CD4-positive, alpha-beta memory T cell (primary cell): ENCODE measurements at places on chromosomes 3 and 15. TPM values are rescaled to one million over a fixed set of nuclear protein-coding genes. Genes with fewer than 3 reads are reported as not detected.

DNA sequence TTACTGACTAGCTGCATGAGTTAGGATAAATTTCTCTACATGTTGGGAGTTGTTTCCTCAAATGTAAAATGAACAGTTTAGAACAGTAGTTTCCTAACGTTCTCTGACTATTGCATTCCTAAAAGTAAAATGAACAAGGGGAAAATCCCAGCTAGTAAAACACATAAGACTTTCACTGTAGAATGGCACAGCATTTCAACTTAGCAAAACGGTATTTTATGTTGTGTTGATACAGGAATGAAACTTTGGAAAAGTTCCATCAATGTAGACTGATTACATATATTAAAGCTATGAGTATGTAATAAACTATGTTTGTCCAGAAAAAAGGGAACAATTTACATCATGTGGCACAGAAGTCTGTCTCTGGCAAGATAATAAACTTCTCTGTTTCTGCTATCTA lies 297.4 kb upstream of the EPHA3 start:
- no peak overlapping the region for H3K4me3 ChIP-seq
- no peaks in the 10 kb centered on the region for H3K27me3 ChIP-seq
- H3K4me1 ChIP-seq = no peaks in the 10 kb centered on the region
- no peak overlapping the region for H3K27ac ChIP-seq

DNA sequence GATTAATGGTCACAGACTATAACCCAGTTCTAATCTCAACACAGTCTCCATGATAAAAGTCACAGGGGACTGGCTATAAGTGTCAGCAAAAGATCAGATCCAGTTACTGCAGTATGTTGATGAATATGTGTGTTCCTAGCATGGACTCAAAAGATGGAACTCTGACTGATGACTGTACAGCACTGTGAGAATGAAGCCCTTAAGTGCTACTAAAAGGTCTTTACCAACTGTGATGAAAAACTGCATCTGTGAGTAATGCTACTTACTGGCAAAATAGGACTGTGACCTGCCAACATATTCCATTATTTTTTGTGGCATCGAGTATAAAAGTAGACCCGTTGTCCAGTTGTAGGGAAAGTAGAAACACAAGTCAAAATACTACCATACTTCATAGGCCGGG lies 284.2 kb downstream of the ROBO2 start:
- no peak overlapping the region for H3K4me3 ChIP-seq
- no peak for DNase-seq
- no peaks in the 10 kb centered on the region for H3K4me1 ChIP-seq
- H3K27me3 ChIP-seq = no peaks in the 10 kb centered on the region
- H3K27ac ChIP-seq = no peak overlapping the region

- peak within 1 kb of the TSS; percentile 75 for H3K27ac ChIP-seq
- peak within 1 kb of the TSS; percentile 63 for H3K4me3 ChIP-seq
- peaks cover 11% of the 10 kb centered on the region for H3K36me3 ChIP-seq
- no peaks in the 10 kb centered on the region for H3K27me3 ChIP-seq
- peak; percentile 82 for DNase-seq
Measured at GRCh38 chr3:151203051-151203420, at the start of gene GPR171. TSS of gene GPR171 (minus strand) at chr3:151203216. CDS start at chr3:151199386, 3,830 bp downstream.

DNA sequence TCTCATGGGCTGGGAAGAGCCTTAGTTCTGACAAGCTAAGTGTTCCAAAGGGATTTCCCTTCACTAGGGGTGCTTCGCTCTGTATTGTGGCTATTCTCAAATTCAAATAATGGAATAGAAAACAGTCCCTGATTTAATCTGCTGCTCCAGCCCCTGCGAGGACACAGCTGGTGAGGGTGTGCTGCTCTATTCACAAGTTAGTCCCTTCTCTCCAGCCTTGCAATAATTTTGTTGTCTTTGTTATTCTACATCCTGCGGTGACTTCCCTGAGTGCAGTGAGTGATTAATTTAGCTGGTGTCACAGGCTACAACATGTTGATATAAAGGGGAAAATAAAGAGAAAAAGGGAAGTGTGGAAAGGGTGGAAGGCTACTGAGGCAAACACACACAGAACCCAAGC lies 180.5 kb upstream of the VEPH1 start:
- no peaks in the 10 kb centered on the region for H3K27me3 ChIP-seq
- H3K36me3 ChIP-seq = no peaks in the 10 kb centered on the region
- no peak for DNase-seq
- H3K27ac ChIP-seq = no peak overlapping the region
- no peaks in the 10 kb centered on the region for H3K4me1 ChIP-seq

DNA sequence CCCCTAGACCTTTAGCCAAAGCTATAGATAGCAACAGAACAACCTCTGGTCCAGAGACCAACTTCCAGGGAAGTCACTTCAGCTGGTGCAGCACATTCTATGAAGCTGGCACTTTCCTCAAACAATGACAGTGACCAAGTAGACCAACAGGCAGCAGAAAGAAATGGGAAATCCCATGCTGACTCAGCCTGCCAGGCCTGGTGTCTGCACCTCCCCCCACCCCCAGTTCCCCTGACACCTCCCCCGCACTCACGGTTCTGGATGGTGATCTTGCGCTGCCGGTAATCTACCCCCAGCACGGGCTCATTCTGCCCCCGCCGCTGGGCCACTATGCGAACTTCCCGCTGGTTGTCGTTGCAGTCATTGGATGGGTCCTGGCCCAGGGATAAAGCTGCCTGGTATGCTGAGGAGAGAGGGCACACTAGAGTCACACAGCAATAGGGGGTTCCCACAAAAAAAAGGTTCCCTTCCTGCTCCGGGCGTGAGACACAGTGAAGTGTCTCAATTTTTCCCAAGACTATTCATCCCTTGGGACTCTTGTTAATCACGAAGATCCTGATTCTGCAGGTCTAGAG lies 17.0 kb downstream of the ILDR1 start:
- no peaks in the 10 kb centered on the region for H3K36me3 ChIP-seq
- no peak overlapping the region for H3K4me3 ChIP-seq
- no peaks in the 10 kb centered on the region for H3K4me1 ChIP-seq
- peaks cover 5% of the 10 kb centered on the region for H3K27me3 ChIP-seq

GRCh38 chr3:129732200-129732876 lies 125.9 kb upstream of the PLXND1 start:
- no peaks in the 10 kb centered on the region for H3K27me3 ChIP-seq
- H3K36me3 ChIP-seq = no peaks in the 10 kb centered on the region
- H3K27ac ChIP-seq = no peak overlapping the region
- no peak overlapping the region for H3K4me3 ChIP-seq

GRCh38 chr15:19988094-19988660 lies 553.4 kb downstream of the GOLGA6L6 start:
- no peaks in the 10 kb centered on the region for H3K27me3 ChIP-seq
- no peak overlapping the region for H3K4me3 ChIP-seq
- no peaks in the 10 kb centered on the region for H3K36me3 ChIP-seq
- no peaks in the 10 kb centered on the region for H3K4me1 ChIP-seq
- no peak overlapping the region for H3K27ac ChIP-seq

GRCh38 chr3:128245460-128245859 lies 92.2 kb downstream of the EEFSEC start:
- H3K36me3 ChIP-seq = peaks cover 8% of the 10 kb centered on the region
- peaks cover 11% of the 10 kb centered on the region for H3K4me1 ChIP-seq
- DNase-seq = no peak

GRCh38 chr3:178827285-178827856 lies 244.2 kb downstream of the ZMAT3 start:
- no peaks in the 10 kb centered on the region for H3K27me3 ChIP-seq
- no peak overlapping the region for H3K27ac ChIP-seq
- H3K36me3 ChIP-seq = no peaks in the 10 kb centered on the region
- no peaks in the 10 kb centered on the region for H3K4me1 ChIP-seq

- H3K27ac ChIP-seq = no peak overlapping the region
- no peaks in the 10 kb centered on the region for H3K4me1 ChIP-seq
- no peak for DNase-seq
- no peaks in the 10 kb centered on the region for H3K27me3 ChIP-seq
Measured at GRCh38 chr3:47517937-47518336, 4.4 kb upstream of the ELP6 start.

GRCh38 chr15:65263313-65263712 lies 23.4 kb downstream of the PARP16 start:
- no peak for DNase-seq
- H3K27ac ChIP-seq = no peak overlapping the region
- no peaks in the 10 kb centered on the region for H3K4me1 ChIP-seq
- H3K4me3 ChIP-seq = no peak overlapping the region

DNA sequence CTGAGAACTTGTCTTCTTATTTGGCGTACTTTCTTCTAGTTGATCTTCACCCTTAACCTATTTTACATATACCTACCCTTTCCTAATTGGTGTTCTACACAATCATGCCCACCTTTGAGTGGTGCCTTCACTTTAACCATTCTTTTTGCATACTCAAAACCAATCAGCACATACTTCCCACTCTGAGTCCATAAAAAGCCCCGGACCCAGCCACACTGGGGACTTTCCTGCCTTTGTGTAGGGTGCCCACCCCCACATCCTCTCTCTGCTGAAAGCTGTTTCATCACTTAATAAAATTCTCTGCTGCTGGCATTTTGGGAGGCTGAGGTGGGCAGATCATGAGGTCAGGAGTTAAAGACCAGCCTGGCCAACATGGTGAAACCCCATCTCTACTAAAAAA lies 15.9 kb upstream of the CHST2 start:
- no peak overlapping the region for H3K27ac ChIP-seq
- no peaks in the 10 kb centered on the region for H3K4me1 ChIP-seq
- H3K27me3 ChIP-seq = no peaks in the 10 kb centered on the region
- no peak overlapping the region for H3K4me3 ChIP-seq
- H3K36me3 ChIP-seq = no peaks in the 10 kb centered on the region

DNA sequence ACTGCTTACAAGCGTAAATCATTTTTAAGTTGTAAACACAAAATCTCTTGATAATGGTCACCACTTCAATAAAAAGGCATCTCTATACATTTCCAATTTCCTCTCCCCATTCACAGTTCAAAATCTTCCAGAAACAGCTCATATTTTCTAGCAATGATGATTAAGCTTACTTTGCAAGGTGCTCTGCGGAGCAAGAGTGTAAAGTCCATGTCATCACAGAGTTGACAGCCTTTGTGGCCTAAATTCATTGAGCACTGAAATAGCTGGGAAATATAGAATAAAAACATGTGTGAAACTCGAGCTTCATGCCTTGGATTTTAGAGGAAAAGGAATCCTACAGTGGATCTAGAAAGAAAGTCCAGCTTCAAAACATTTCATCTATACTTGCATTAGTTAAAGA lies 41.8 kb upstream of the ARPP21 start:
- no peak overlapping the region for H3K4me3 ChIP-seq
- no peaks in the 10 kb centered on the region for H3K4me1 ChIP-seq
- H3K27ac ChIP-seq = no peak overlapping the region

- no peaks in the 10 kb centered on the region for H3K27me3 ChIP-seq
- no peaks in the 10 kb centered on the region for H3K36me3 ChIP-seq
- no peak for DNase-seq
- H3K4me3 ChIP-seq = no peak overlapping the region
Measured at GRCh38 chr15:37586976-37587375, 347.5 kb upstream of the TMCO5A start.

DNA sequence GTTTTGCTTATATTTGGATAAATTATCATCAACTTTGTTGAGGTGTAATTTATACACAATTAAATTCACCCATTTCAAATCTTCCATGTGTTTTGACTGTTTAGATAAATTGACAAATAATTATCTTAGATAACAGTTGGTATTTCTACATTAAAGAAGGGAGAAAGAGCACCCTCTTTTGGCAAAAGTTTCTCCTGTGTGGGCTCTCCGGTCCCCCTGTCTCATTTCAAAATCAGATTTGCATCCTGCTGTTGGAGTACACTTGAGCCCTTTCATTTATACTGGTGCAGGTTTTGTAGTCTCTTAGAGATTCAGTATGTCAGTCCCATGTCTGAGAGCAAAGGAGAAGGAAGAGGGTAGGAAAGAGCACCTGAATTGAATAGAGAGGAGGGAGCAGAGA lies 49.4 kb downstream of the NKIRAS1 start:
- DNase-seq = no peak
- H3K27me3 ChIP-seq = no peaks in the 10 kb centered on the region
- H3K27ac ChIP-seq = no peak overlapping the region
- H3K36me3 ChIP-seq = no peaks in the 10 kb centered on the region

DNA sequence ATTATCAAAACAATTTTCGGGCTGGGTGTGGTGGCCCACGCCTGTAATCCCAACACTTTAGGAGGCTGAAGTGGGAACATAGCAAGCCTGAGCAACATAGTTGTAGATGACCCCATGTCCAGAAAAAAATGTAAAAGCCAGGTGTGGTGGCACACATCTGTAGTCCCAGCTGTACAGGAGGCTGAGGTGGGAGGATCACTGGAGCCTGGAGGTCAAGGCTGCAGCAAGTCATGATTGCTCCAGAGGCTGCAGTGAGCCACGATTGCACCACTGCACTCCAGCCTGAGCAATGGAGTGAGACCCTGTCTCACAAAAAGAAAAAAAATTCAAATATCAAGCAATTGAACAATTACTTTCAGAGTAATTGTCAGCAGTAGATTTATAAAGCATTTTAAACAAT lies 8.0 kb upstream of the PAQR9 start:
- no peak overlapping the region for H3K4me3 ChIP-seq

GRCh38 chr15:63539521-63539920 lies 35.1 kb downstream of the USP3 start:
- H3K4me3 ChIP-seq = no peak overlapping the region
- H3K4me1 ChIP-seq = peaks cover 36% of the 10 kb centered on the region
- H3K36me3 ChIP-seq = no peaks in the 10 kb centered on the region
- no peaks in the 10 kb centered on the region for H3K27me3 ChIP-seq
- no peak for DNase-seq

DNA sequence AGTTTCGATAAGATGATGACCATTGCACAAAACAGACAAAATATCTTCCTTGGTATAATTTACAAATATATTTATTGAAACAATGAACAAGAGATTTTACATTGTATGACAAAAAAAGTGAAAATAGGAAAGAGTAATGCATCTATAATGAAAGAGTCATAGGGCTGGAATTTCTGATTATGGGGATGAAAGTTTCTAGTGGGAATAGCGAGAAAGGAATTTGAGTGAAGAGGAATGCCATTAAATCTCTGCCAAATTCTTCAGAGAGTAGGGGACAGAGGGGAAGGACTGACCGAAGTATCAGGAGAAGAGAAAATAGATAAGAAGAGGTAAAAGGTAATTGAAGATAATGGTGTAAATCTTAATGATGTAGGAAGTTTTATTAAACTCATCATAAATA lies 125.4 kb downstream of the VGLL3 start:
- no peaks in the 10 kb centered on the region for H3K27me3 ChIP-seq
- DNase-seq = no peak
- H3K4me1 ChIP-seq = no peaks in the 10 kb centered on the region
- H3K36me3 ChIP-seq = no peaks in the 10 kb centered on the region

- no peaks in the 10 kb centered on the region for H3K27me3 ChIP-seq
- DNase-seq = no peak
- no peaks in the 10 kb centered on the region for H3K4me1 ChIP-seq
- no peak overlapping the region for H3K27ac ChIP-seq
- no peak overlapping the region for H3K4me3 ChIP-seq
Measured at GRCh38 chr3:127560051-127560787, 30.3 kb downstream of the TPRA1 start.

Gene IGF2BP2
- total RNA-seq = not detected

Gene TRAT1
- total RNA-seq = 164 TPM

Gene STRA6
- not detected for total RNA-seq

Gene GPR149
- total RNA-seq = not detected

Gene HAPLN3
- 124 TPM for total RNA-seq

Gene CHDH
- 0.23 TPM for total RNA-seq

Gene P2RY13
- not detected for total RNA-seq

Gene ATP2B2
- total RNA-seq = not detected

Gene RARRES1
- not detected for total RNA-seq

Gene GOLGA6L7
- not detected for total RNA-seq

Gene MASP1
- total RNA-seq = not detected
